Hematopoietic multipotent progenitor cell treated with erythropoietin and hydrocortisone succinate and interleukin-3 and kit ligand, for 4 days (in vitro differentiated cells): ENCODE measurements at places on chromosomes 11 and 22.

DNA sequence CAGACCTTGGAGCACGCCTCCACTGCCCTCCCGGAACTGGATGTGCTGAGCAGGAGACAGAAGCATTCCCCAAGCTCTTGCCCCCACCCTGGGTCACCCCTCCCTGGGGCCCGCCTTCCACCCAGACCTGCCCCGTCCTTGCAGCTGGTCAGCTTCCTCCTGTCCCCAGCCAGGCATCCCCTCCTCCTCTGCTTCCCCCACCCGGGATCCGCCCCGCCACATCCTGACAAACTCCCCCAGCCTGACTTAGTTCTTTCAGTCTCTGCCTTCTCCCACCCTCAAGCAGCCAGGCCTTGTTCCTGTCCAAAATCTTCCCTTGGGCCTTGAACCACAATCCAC, 1.1 kb upstream of the PLXNB2 start:
- peak; percentile 54 for DNase-seq

DNA sequence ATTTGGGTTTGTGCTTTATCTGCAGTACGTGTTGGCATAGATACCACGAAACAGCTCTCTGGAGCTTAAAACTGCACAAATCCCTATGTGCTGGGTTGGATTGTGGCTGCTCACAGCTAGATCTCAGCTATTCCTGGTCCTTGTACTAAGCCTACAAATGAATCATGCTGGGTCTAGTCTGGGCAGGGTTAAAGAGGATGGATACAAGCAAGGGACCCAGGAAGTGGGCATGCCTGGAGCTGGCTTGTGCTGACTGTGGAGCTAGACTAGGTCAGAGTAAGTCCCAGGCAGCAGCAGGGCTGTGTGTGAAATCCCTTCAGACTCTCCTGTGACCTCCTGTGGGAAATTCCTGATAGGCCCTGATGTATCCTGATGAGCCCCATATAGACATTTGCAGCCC, 3.9 kb upstream of the E2F8 start:
- peak; percentile 48 for DNase-seq

GRCh38 chr11:88620568-88621130, 283.1 kb upstream of the CTSC start:
- DNase-seq = no peak

DNA sequence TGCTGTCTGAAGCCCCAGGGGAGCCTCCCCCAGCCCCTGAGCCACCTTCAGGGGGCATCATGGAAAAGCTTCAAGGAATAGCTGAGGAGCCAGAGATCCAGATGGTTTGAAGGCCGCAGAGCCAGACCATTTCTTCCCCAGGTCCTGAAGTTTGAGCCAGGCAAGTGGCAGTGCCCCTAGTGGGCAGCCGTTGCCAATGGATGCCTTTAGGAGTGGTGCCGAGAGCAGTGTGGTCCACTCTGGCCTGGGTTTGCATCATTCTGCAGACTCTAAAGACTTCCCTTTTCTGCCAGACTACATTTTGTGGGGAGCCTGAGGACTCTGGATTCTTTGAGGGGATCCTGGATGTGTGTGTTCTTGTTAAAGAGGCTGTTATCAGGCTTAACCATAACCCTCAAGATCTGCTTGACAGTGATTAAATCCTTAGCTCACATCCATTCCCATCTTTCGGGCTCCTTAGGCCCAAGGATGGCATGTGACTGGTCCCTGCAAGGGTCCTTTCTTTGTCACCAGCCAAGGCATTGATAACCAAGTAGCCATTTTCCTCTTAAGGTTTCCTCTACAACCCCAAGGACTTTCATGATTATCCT, 13.1 kb downstream of the HINFP start:
- DNase-seq = peak; percentile 68

DNA sequence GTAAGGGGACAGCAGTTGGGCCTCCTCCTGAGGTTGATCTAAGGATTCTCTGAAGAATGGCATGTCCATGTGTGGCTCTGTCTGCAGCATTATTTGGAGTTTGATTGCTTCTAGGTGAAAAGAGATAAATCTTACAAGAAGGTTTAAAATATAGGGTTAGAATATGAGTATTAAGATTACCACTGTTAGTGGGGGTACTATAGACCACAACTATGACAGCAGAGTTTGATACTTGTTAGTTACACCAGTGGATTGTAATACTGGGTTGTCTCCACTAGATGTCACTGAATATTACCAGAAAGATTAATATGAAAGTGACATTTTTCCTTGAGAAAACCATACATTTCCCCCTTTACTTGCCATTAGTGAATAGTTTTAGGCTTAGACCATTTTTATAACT, 47.9 kb downstream of the ZNF280B start:
- DNase-seq = peak; percentile 34

DNA sequence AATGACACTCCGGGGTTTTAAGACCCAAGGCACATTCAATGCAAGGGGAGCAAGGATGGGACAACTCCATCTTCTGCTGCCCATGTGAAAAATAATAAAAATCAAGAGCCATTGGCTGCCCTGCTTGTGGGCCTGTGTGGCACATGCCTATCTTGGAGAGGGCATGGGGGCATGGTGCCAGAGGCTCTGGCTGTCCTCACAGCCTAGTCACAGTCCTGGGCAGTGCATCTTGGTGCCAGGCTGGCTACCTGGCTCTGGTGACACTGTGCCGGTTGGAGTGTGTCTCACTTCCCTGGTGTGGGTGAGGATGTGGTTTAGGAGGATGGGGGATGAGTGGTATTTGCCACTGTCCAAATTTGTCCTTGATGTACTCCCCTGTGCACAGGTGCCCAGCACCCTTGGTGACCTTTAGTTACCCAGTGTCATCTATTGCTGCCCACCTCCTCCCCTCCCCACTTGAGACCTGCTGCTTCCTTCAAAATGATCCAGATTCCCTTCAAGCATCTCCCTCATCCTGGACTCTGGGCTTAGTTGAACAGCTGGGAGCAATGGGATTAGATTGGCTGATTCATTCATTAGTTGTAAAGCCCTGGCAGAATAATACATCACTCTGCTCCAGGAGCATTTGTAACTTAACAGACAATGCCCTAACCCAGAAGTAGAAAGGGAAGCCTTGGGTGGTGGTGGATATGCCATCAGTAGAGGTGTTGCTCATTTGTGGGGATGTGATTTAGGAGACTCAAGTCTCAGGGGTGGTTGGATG, 4.6 kb downstream of the TMEM86A start:
- no peak for DNase-seq

DNA sequence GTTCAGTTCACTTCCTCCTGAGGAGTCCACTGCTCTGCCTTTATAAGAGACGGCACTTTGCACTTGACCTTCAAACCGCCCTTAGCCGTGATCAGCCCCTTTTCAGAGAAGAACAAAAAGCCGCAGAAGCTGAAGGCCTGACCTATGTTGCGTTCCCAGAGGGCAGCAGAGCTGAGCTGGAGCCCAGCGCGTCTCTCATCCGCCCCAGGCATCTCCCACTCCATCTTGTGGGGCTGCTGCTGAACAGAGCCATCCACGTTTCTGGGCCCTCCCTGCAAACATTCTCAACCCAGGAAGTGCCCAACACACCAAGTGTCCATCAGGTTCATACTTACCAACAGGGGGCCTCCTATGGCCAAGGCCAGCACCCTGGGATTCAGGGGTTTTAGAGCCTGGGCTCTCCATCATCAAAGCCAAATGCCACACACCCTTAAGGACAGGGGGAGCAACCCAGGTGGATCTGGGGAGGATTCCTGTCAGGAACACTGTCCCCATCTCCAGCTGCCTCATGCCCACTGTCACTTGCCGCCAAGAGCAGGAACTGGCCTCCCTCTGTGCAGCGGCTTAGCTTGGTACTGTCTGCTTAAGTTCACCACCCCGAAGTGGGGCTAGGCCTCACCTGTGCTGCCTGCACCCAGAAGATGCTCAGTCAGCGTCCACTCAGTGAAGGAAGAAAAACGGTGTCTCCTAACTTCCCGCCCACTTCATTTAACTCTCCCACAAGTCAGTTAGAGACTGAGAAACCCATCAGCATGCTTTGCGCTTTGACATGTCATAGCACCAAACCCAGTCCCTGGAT, 16.0 kb upstream of the EFCAB6 start:
- no peak for DNase-seq

GRCh38 chr11:19332476-19332875, 91.7 kb upstream of the E2F8 start:
- DNase-seq = no peak

DNA sequence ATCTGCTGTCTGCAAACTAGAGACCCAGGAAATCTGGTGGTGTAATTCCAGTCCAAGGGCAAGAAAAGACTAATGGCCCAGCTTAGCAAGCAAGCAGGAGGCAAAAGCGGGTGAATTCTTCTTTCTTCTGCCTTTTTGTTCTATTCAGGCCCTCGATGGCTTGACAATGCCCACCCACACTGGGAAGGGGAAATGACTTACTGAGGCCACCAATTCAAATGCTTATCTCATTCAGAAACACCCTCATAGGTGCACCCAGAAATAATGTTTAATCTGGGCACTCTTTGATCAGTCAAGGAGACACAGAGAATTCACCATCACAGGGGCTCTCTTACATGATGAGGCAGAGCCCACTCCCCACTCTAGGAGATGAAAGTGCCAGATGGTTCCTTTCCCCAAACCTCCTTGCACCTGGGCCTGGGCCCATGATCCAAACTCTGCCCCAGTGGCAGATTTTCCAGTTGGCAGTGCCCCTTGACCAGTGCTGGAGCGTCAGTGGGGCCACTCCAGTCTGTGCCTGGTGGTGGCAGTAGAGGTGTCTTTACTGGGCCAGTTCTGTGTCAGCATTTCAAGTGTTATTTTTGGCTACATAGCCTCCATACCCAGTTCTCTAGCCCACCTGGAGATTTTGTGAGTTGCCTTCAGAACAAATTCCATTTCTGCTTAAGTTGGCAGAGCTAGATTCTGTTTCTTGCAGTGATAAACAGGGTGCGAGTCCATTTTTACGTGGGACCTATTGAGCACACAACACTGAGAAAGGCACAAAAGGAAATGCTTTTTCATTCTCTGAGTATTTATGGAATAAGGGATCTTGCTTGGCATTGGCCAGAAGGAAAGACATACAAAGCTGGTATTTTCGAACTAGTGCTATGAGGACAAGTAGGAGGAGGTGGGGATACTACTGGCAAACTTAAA, 7.5 kb downstream of the ELMOD1 start:
- peak; percentile 36 for DNase-seq

DNA sequence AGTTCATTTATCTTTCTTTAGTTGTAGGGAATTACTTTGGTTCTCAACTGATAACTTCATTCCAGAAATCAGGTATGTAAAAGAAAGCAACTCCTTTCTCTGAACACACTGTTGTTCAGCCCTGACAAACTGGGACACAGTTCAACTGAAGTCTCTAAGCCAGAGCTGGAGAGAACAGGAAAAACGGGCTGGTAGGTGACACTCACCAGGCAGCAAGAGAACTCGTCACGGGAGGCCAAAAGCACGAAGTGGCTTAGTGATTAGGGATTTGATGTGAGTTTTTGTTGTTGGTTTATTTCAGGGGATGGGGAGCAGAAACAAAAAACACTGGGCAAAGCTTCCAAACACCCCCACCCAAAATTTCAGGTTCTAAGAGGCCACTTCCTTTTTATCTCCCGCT, 54.1 kb downstream of the MYH9 start:
- no peak for DNase-seq

- peak; percentile 10 for DNase-seq
These were observed 36.1 kb upstream of the AMOTL1 start for GRCh38 chr11:94731880-94732601.

DNA sequence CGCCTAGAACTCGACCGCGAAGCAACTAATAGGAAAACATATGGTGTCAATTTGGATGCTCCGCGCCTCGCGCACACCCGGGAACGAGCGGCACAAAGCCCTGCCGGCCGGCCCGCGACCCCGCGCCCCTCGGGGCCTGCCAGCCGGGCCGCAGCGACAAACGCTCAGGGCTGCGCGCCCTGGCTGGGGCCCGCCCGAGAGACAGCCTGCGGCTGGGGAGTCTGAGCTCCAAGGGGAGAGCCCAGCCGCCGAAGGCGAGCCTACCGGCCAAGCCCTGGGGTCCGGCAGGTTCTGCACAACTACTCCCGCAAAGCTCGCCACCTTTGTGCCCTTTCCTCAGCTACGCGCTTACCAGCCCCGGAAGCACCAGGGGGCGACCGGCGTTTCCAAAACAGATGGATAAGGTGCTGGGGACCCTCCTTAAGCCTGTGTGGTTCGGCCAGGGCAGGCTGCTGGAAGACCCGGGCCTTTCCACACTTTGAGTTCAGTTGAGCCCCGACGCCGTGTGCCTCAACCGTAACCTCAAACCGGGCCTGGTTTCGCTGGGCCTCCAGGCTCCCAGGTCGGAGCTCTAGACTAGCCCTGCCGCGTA, 6.0 kb downstream of the PAX6 start:
- DNase-seq = no peak

DNA sequence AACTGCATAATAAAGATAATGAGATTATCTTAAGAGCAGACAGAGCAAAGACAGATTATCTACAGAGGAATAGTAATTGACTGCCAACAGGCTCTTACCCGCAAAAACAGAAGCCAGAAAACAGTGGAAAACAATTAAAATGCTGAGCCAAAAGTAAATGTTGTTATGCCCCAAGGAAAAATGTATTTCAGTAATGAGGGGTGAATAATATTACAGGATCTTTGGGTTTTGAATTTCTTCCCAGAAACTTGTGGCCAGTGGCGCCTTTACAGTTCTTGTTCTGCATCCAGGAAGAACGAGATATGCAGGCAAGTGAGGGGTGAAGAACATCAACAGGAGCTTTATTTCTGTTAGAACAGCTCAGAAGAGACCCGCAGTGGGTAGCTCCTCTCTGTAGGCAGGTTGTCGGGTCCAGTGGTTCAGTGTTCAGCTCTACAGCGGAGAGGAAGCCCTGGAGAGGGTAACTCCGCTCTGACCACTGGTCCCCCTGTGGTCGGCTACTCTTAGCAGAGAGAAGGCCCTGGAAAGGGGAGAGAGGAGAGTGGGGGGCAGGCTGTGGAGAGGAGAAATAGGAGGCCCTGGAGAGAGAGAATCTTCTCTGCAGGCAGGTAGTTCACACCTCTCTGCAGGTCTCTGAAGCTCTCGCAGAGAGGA, 51.8 kb upstream of the SC5D start:
- peak; percentile 32 for DNase-seq

DNA sequence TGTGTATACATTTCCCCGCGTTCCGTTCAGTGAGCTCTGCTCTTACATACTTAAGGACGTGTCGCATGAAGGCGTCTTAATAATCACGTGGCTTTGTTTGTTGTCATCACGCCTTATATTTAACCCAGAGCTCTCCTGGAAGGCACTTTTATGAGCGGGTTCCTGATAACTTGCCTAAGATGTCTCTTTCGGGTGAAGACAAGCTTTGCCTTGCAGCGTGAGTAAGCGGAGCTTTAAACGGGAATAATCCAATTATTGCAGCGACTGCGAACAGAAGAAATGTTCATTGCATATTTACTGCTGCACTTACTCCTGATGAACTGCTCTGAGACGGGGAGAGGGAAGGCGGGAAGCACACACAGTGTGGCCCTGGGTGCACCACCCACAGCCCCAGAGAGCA, 1128.2 kb downstream of the BRD1 start:
- no peak for DNase-seq

- no peak for DNase-seq
These were observed 157.0 kb downstream of the SHANK2 start for GRCh38 chr11:71095294-71095850.

DNA sequence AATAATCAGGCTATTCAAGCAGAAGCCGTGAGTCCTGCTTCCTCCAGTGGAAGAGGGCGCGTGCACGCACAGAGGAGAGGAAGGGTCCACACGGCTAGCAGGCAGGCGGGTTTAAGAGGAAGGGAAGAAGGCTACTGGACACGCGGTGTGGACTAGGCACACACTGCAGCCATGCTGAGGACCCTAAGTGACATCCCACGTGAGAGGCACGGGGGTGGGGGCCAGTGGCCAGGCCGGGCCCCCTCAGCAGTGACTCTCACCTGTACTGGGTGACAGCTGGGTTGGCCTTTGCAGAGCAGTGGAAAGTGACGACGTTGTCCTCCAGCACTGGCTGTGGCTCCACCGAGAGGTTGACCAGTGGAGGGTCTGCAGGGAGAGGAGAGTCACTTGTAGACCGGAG, 100.6 kb downstream of the ST3GAL4 start:
- no peak for DNase-seq
